Activated CD4-positive, alpha-beta T cell treated with anti-CD3 and anti-CD28 coated beads, Interleukin-10, Interleukin-2, amounts not matched to agents 100 ng/mL and 50 ng/mL, durations not matched to agents 16 hours and 8 hours (primary cell): ENCODE measurements at places on chromosomes 1 and 21.
A peak's percentile ranks its signal among the peaks of the same experiment; 100 is the strongest.

- no peak for DNase-seq
Measured at GRCh38 chr21:41638201-41638790, 128.6 kb downstream of the RIPK4 start.

DNA sequence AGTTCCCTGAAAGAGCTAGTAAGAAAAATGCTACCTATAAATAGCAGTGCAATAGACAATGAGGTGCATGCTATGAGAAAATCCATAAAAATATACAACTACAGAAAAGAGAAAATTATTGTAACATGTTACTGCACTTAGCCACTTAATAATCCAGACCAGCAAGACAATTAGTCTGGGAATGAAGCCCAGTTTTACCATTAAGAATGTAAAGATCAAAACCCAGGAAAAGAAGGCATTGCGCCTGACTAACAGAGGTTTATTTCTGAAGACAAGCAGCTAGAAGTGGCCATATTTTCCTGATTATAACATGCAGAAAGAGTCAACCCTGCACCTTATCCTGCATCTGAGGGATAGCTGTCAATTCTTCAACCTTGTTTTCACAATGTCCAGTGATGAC is 276.4 kb upstream of the PRMT6 start:
- no peak for DNase-seq

- DNase-seq: no peak
Measured at GRCh38 chr21:45473496-45474322, 68.5 kb downstream of the SLC19A1 start.

DNA sequence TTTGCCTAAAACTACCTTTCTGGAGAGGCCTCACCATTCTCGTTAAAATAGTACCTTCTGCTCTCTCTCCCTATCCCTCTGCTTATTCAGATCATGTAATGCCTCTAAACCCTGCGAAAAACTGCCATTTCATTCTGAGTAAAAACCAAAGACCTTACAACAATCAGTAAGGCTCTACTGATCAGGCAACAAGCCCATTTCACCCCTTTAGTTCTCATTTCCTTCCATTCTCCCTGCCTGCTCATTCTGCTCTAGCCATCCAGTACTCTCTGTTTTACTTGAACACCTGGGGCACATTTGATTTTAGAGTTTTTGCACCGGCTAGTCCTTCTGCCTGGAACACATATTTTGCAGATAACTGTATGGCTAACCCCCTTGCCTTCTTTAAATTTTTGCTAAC is 187.8 kb downstream of the COQ8A start:
- peak; percentile 20 for DNase-seq

- DNase-seq: peak; percentile 23
Measured at GRCh38 chr21:35138665-35139381, 89.7 kb upstream of the RUNX1 start.

DNA sequence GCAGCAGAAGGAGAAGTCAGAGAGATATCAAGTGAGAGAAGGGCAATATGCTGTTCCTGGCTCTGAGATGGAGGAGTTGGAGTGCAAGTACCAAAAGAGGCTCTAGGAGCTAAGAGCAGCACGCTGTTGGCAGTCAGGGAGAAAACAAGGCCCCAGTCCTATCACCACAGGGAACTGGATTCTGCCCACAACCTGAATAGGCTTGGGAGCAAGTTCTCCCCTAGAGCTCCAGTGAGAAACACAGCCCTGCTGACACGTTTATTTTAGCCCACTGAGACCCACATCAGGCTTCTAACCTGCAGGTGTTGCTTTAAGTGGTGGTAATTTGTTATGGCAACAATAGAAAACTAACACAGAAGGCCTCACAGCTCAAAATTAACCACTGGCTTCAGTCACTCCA is 31.8 kb upstream of the ZNF644 start:
- DNase-seq: no peak

- no peak for DNase-seq
Measured at GRCh38 chr1:18639368-18640055, 8.9 kb downstream of the PAX7 start.

GRCh38 chr1:113320272-113320671 is 70.0 kb upstream of the MAGI3 start:
- DNase-seq: no peak

DNA sequence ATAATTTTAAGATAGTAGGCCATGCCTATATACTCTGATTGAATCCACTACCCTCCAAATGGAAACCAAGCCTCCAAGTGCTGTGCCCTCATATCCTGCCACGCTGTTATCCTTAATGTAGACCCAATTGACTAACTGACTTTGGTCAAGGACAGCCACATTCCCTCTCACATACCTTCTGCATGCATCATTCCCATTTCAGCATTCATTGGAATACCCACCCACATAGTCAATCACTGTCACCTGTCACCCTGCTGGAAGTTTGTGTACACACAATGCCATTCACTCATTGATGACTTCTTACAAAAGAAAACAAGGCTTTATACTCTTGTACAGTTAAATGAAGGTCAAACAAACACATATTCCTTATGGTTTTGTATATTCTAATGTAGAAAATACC is 221.1 kb upstream of the PBX1 start:
- DNase-seq: no peak

- no peak for DNase-seq
Measured at GRCh38 chr1:47568763-47569162, 130.9 kb downstream of the FOXD2 start.

- DNase-seq: peak; percentile 55
Measured at GRCh38 chr1:235883261-235883927, 16.7 kb upstream of the LYST start.

DNA sequence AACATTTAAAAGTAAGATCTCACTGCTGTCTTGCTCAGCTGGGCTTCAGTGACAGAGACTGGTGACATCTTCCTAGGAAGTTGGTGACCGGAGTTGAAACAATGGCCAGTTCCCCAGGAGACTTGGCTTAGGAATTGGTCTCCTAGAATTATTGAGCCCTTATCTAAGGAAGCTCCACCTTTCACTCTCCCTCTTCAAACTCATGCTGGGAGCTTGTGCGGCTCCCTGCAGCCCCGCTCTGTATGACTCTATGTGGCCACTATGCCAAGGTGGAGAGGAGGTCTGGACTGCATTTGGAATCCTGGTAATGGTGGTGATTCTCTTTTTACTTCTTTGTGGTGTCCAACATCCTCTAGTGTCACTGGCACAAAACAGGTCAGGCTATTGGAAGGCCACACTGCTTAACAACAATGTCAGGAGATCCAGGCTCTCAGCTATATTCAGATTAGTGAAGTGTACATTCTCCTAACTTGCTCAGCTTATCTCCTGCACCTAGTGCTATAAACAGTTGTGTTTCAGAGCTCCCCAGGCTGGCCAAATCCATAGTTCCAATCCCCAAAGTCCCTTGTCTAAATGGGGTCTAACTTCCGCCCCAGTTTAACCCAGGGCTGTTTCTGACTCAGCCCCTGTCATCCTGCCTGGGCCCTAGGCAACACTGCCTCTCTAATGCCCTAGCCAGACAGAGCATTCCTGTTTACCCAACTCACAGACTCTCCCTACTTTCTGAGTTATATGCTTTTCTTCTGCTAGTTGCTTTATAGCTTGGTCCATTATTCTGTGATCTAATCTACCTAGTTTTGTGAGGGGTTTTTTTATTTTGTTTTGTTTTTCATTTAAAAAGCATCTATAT is 18.3 kb downstream of the ATP2B4 start:
- DNase-seq: no peak

DNA sequence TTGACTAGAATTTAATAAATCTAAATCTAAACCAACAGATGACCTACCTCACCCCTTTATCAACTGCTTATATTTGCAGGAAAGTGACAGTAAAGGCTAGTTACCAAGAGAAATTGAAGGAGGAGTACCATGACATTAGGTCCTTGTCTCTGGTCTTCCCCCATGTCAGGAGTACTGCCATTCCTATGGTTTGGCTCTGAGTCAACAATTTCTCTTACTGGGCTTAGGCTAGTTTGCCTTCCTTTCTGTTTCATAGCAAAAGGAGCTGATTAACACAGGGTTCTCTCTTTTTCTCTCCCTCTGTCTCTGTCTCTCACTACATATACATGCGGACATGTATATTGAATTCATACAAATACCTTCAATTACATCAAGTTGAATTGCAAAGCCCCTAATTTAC is 579.9 kb downstream of the DPYD start:
- no peak for DNase-seq

DNA sequence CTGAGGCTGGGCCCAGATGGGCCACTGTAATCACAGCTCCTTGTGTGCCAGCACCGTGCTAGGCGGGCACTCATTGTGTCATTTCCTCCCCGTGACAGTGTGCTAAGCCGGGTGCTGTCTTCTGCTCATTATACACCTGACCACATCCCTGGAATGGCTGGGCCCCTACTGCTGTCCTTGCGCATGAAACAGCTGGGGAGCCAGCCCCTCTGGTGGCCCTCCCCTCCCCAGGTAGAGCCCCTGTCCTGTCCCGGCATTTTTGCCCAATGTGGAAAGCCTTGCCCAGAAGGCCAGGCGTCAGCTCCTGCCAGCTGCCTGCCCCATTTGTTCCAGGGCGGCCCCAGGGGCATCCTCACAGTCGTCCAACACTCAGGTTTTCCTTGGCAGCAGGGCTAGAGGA is 107.4 kb upstream of the CASZ1 start:
- no peak for DNase-seq

GRCh38 chr1:228062812-228063211 is 19.7 kb upstream of the ARF1 start:
- DNase-seq: no peak

GRCh38 chr1:237041795-237042525 is at the start of gene RYR2:
Gene RYR2 (plus strand): TSS chr1:237042184. CDS start chr1:237042522, 338 bp downstream.
- peak; percentile 13 for DNase-seq

DNA sequence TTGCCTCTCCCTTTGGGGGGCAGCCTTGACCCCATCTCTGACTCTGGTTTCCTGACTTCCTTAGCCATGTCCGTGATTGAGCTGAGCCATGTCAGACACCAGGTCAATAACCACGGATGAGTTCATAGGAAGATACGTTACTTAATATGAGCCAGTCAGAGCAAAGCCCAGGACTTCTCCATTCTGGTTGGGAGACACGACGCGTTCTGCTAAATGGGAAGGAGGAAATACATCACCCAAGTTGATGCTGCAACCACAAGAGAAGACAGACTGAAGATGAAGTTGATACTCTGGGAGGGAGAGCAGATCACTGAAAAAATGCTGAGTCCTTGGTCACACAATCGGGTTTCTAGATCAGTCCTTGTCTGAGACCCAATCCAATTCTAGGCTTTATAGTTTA is 90.9 kb downstream of the MATN1 start:
- no peak for DNase-seq

DNA sequence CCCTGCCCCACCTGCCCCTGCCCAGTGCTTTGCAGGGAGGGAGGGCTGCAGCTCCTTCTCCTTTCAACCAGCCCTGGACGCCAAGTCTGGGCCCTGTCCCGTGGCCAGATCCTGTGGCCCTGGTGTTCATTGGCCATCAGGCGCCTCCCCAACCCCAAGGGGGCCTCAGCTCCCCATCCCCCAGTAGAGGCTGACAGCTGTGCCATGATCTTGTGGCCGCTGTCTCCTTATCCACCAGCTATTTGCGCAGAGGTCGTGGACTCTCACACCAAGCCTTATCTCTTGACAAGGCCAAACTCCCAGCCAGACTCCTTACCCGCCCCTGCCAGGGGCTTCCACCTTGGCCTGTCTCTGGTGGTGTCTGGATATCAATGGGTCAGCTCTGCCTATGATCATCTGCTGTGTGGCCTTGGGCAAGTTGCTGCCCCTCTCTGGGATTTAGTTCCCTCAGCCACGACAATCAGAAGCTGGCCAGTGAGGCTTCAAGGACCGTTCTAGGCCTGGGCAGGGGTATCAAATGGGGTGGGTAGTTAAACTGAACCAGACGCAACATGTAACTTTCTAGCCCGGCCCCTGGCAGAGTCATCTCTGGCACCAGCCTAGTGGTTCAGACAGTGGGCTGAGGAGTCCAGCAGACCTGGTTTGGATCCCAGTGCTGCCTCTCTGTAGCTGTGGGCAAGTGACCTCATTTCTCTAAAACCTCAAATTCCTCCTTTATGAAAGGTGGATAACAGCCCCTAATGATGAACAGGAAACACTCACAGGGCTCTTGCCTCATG is 3.3 kb upstream of the COL8A2 start:
- no peak for DNase-seq

DNA sequence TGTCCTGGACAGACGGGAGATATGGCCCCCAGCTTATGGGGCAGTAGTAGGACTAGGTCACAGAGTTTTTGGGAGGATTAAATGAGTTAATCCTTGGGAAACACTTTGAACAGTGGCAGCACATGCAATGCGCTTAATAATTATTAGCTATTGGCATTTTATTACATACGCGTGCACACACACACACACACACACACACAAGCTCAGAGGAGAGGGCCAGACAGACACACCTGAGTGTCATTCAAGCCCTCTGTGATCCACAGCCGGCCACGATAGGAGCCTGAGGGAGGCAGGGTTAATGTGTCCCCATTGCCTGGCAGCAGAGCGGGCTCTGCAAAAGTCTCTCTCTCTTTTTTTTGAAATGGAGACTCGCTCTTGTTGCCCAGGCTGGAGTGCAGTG is 37.9 kb downstream of the EPHA2 start:
- DNase-seq: no peak

GRCh38 chr1:53381790-53382401 is 54.0 kb upstream of the LRP8 start:
- DNase-seq: no peak

GRCh38 chr1:163565166-163565565 is 243.4 kb downstream of the NUF2 start:
- DNase-seq: no peak

DNA sequence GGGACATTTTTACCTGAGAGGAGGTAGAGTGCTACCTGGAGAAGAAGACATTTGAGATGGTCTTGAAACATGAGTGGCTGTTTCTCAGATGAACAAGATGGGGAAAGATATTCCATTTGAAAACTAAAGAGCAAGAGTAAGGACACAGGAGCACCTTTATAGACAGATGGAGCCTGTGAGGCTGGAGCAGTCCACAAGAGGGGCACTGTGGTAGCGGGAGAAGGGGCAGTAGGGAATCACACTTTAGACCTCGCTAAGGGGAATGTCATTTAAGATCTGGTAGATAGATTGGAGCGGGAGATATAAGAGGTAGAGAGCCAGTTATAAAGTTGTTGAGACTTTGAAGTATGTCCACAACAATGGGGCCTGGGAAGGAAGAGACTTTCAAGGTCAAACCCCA is 23.4 kb downstream of the DYNLT5 start:
- no peak for DNase-seq

- DNase-seq: peak; percentile 46
Measured at GRCh38 chr1:92940541-92940940, 20.7 kb downstream of the DIPK1A start.

GRCh38 chr1:194366705-194367104 is 1180.3 kb upstream of the B3GALT2 start:
- no peak for DNase-seq
